ENCODE measurements at places on chromosomes 7 and 10.

GRCh38 chr10:31133251-31133791 lies 101.7 kb upstream of the ZNF438 start:
- DNase-seq, result no peak

DNA sequence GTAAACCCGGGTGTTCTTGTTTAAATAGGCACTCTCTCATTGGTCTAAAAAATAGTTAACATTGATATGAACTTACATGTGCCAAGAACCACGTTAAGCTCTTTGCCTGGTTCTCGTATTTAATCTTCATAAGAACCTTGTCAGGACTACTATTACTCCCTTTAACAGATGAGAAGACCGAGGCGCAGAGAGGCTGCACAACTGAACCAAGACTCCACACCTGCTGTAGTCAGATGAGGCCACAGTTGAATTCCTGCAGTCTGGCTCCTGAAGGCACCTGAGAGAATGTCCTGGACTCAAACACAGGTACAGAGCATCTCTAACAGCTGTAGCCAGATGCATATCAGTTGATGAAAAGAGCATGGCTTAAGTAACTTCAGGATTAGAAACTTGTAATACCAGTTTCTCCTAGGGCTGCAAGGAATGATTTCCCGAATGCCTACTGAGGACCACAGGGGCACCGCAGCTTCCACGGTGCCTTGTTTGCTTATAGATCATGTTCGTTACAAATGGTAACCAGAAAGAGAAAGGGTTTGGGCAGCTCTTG lies 9.5 kb downstream of the DDC start:
- DNase-seq, result no peak

DNA sequence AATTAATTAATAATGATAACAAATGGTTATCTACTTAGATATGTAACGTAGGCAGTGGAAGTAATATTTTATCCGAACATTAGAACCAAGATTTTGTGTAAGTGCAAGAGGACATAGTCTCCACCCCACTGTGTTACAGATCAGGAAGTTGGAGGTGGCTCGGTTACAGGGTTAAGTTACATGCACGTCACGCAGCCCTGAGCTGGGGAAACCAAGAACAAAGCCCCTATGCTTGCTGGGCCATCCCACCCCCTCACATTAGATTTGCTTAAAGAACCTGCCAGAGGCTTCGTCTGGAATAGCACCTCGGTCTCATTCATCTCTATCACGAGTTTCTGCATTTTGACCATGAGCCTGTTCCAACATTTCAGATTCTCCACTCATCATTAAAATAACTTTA lies 214.1 kb downstream of the ADARB2 start:
- no peak for DNase-seq

DNA sequence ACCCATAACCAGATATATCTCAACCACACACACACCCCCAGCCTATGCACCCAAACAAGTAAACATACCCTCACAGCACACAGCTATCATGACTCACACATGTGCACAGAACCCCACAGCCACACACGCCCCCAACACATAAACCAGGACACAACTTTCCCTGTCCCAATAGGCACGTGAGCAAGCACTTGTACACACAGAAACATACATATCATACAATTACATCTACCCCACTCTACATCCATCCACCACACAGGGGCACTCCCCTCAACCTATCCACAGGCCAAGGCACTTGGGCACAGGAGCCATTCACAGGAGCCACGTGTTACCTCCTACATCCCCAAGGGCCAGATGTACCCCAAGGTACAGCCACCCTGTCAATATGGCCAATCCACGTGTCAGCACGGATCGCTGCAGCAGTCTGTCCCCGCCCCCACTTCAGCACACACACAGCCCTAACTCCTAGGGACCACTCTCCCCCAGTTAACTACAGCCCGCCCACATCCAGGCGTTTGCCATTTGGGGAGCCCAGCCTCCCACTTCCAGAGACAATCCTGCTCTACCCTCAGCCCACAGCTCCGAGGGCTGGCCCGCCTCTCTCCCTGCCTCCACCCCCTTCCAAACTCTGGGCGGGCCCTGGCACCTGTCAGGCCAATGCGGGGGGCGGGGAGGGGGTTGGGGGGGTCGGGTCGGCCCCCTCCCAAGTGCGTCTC lies 163.5 kb downstream of the SH3PXD2A start:
- DNase-seq, result no peak

- DNase-seq, result no peak
These were observed 178.4 kb upstream of the TARP start for GRCh38 chr7:38451840-38452239.

GRCh38 chr7:138663725-138664710 lies 37.1 kb downstream of the SVOPL start:
- no peak for DNase-seq

- DNase-seq, result no peak
These were observed 16.8 kb downstream of the GNG11 start for GRCh38 chr7:93938293-93938692.

DNA sequence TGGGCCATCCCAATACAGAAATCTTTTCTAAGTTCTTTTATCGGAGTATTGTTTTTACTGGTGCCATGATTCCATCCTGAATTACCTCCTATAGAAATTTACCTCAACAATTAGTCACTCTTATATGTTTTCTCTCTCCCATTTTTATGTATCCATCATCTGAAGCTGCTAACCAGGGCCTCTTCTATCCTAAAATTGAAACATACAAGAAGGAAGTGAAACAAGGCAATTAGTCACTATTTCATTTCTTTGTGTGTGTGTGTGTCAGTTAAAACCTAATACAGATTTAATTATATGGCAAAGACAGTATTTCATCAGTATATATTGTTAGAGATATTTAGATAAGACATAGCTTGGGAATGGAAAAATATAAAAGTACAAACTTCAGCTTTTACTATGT lies 148.4 kb upstream of the AHR start:
- DNase-seq, result no peak

GRCh38 chr7:7080802-7081201 lies 101.5 kb upstream of the C1GALT1 start:
- no peak for DNase-seq

DNA sequence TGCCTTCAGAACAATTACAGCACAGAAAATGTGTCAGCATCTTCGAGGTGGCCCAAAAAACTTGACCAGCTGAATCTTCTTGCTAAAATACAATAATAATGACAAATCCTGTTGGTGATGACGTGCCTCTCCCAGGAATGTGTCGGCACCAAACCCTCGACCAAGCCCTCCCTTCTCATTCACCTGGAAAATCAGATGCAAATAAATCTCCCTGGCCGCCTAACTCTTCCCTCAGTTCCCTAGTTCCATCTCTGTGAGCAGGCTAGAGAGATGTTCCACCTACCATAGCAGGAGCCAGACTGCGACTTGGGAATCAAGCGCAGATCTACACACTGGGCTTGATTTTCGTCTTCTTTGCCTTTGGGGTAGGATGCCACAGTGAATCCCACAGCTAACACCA lies 4.1 kb downstream of the PRSS1 start:
- no peak for DNase-seq

- no peak for DNase-seq
These were observed 19.9 kb downstream of the FAM241B start for GRCh38 chr10:69649786-69650550.

DNA sequence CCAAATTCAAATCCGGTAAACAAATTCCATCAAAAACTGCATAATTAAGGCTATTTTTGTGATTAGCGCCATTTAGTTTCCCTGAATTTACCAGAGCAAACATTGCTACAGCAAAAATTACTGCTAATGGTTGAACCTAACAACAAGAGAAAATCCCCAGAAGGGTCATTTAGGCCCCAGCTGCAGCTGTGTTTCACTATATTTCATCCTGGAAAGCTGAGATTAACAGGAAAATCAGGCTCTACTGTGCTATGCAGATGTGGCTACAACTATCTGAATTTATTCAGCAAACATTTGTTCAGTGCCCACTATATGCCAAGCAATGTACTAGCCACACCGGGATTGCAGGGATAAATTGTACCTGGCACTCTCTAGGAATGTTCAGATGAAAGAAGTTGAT lies 104.0 kb downstream of the PON1 start:
- no peak for DNase-seq

DNA sequence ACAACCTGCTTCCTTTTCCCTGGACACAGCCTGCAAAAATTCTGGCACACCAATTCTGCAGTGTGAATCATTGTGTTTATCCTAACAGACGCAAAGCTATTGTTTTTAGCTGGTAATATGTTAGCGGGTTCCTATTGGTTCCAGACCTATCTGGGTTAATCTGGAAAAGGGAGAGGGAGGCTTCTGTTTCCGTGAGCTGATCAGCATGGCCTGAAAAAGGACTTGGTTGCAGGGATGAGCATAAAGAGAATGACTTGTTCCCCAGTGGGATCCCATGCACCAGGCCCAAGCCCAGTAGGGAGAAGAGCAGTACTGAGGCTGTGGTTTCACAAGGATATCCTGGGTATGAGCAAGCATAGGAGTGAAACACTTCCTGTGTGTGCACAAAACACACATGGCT lies 78.4 kb downstream of the PDE1C start:
- DNase-seq, result no peak

- DNase-seq, result no peak
These were observed 32.1 kb upstream of the MSRB2 start for GRCh38 chr10:23063045-23063972.

GRCh38 chr7:98990356-98990755 lies 112.0 kb downstream of the TRRAP start:
- no peak for DNase-seq

- DNase-seq, result no peak
These were observed 279.5 kb upstream of the GNAI1 start for GRCh38 chr7:79855172-79855571.

GRCh38 chr10:69438536-69439349 lies 12.5 kb upstream of the TSPAN15 start:
- DNase-seq, result peak; percentile 65

- no peak for DNase-seq
These were observed 1.6 kb downstream of the SUV39H2 start for GRCh38 chr10:14880229-14880628.

DNA sequence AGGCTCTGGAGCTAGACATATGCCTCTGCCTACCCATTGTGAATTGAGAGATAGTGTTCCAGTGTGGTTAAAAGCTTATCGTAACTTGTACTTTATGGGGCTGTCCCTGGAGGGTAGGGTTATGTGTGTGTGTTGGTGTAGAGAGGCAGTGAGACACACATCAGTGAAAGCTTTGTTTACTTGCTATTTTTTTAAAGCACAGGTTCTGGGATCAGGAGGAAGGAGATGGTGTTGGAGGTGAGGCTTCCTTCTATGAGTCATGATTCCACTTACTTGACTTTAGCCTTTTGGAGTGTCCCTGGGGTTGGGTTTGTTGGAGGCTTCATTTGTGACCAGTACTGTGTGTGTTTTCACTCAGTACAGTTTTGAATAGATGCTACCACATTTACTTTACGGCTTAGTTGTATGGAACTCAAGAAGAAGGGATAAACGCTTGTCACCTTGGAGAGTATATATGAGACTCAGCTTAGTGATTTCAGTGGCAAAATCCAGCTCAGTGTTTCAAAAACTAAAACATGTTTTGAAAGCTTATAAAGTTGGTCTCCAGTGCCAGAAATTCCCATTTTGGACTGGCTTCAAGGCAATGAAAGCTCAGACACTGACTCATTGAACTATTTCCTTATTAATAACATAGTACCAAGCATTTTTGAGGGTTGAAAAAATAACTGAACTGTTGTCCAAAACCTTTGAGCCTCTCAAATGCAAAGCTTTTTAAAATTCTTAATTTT lies 106.2 kb downstream of the PLXDC2 start:
- DNase-seq, result no peak

GRCh38 chr10:2782265-2782664 lies 285.1 kb upstream of the PFKP start:
- DNase-seq, result no peak

DNA sequence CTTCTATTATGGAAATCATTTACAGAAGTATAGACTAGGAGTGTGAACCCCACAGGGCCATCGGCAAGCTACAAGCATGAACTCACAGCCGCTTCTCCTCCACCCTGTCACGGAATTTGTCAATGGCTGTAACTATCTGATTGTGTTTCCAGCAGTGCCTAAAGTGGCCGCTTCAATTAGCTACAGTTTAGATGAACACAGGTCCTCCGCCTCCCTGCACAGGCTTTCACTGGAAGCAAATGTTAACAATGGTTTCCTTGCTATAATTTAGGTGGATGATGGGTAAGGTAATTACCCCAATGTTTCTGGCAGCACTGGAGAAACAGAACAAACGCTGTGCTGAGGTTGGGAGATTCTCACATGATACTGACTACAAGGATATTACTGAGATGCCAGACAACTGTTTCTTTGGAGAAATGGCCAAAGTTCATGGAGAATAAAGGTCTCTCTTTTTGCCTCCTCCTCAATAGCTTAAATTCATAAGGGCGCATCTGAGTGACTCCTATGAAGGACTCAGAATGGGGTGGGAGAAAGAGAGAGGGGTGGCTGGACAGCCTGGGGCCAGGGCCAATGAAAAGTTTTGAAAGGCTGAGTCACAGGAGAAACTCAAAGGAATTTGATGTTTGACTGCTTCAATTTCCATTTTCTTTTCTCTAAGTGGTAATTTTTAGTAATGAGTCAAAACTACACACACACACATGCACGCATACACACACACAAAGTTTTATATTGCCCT lies 78.9 kb downstream of the SVIL start:
- peak; percentile 22 for DNase-seq

DNA sequence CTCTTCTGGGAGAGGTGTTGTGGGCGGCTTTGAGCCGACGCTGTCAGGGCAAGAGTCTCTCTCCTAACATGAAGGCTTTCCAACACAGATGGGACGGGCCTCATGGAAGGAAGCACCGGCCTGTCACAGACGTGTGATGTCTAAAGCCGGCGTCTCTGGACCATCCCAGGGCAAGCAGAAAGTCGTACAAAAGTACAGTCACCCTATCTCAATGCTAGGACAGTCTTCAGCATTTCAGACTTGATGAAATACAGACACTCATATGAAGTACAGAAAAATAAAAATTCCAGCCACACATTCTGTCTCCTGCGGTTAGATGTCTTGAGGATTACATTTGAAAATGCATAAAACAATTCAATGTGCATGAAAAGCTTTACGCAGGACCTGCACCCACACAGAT lies 30.6 kb downstream of the CYP2W1 start:
- DNase-seq, result no peak

DNA sequence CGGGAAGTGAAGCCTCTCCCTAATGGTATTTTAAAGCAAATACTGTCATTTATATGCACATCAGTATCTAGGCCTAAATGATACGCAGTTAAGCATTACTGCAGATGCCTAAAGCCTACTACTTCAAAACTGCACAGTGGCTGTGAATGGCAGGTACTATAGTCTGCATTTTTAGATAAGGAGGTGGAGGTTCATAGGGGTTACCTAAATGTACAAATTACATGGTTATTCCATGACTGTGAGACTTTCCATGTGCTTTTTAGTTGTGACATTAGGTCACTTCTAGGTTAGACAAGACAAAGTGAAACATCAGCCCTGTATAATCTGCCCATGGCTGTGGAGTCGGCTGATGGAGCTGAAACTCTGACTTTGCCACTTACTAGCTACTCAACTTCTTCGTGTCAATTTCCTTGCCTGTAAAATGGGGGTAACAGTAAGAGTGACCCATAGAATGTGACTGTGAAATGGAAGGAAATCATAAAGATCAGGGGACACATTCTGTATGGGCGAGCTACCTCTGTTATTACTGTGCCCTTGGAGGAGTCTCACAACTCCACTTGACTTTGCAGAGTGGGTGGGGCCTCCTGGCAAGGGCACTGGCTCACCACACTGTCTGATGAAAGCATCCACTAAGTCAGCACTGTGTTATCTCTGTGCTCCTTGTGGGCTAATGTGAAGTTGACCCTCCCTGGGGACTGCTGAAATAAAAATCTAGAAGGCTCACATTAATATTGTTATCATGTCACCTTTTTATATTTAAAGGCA lies 239.4 kb downstream of the TNS3 start:
- DNase-seq, result no peak

GRCh38 chr10:72291019-72291532 lies 17.4 kb downstream of the DDIT4 start:
- DNase-seq, result no peak

Data from HTR-8/SVneo (cell line).